GM23248 (cell line): ENCODE measurements at places on chromosomes 3 and 15.

DNA sequence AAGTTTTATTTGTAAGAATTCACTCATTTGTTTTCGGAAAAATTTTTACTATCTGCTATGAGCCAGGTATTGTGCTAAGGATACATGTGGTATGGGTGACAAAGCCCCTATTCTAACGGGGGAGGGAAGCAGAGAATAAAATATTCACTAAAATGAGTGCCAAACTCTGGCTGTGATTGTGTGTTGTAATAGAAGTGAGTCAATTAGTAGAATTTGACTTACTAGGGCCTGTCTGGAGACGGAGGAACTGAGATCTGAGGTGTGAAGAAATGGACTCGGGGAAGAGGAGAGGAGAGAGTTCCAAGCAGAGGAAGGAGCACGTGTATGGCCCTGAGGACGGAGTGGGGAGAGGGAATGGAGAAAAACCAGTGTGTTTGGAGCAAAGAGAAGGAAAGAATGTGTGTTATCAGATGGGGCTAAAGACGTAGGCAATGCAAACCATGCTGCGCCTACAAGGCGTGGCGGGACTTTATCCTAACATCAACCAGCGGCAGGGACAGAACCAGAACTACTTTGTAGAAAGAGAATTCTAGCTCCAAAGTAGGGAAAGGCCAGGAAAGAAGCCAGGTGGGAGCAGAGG lies 89.1 kb downstream of the OSBPL10 start:
- DNase-seq = no peak

DNA sequence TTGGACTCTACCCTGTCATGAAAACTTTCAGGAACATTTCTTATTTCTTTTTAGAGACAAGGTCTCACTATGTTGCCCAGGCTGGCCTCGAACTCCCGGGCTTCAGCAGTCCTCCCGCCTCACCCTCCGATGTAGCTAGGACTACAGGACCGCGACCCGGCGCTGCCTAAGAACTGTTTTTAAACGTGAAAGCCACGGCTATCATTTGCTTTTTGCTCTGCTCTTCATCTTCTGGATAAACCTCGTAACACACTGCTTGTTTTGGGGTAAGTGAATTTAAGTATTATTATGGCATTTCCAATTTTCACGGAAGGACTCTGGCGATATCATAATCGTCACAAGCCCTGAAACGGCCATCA lies 14.3 kb upstream of the CCNL1 start:
- DNase-seq = peak; percentile 61

DNA sequence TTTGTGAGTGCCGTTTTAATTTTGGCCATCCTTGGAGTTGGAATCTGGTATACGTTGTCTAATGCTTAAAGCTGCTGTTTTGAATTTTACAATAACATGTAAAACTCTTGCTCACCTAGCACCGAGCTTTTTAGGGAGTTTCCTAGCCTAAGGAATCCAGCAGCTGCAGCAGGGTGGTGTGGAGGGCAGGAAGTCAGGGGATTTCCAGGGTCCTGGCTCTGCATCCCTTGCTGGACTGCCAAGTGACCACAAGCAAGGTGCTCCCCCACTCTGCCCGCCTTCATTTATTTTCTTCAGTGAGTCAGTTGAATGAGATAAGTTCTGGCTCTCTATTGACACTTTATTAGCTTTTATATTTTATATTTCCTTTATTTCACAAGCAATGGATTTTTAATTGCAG lies 113.7 kb downstream of the ATG7 start:
- no peak for DNase-seq

DNA sequence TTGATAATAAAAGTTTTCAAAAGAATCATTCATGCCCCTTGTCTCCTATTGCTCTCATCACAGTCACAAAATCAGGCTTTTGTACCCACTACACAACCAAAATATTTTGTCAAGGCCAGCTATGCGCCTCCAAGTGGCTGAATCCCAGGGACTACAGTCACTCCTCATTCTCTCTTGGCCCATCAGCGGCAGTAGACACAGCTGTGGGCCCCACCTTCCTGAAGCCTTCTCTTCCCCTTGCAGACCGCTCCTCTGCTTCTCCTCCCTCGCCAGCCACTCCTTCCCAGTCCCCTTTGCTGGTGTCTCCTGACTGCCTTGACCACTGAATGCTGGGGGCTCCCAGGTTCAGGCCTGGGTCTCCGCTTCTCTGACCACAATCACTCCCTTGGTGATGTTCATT lies 52.1 kb downstream of the LSM3 start:
- no peak for DNase-seq

DNA sequence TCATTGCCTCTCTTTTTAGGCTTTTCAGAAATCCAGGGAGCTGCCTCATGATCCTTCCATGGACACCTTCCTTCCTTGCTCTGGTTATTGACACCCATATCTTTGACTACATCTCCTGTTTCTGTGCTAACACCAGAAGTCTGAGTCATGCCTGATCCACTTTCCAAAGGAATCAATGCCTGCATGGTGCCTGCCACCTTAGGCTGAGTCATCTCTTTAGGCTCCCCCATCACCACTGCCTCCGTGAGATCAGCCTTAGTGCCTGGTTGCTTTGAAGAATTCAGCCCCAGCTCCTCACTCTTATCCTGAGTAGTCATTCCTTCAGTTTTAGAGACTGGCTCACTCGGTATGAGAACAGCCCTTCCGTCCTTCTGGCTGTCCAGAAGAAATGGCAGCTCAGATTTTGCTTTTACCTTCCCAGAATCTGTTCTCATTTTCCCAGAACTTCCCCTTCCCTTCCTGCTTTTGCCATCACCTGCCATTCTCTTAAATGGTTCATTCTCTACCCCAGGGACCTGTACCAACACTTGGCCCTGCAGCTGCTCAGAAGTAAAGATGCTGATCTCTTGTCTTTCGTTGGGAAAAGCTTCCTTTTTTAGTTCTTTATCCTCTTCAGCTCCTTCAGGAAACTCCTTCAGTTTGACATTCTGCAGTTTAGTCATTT lies 105.3 kb downstream of the MAP4 start:
- peak; percentile 96 for DNase-seq

DNA sequence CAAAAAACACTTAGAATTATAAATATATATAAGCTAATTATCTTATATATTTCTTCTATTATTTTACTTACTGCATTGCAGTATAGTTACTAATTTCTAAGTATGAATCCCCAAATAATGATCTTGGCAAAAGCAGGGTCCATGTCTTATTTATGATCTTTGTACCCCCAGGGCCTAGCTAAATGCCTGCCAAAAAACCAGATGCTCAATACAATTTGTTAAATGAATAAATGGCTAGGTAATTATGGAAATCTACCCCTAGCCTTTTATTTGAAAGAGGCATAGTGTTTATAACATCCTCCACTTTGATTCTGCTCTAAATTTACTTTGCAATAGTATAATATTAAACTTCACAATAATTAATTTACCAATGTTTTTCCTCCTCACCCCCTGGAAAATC lies 69.5 kb downstream of the CSNK1G1 start:
- DNase-seq = no peak
